ENCODE measurements at places on chromosomes 12 and 14.

GRCh38 chr14:31781578-31781977, 220.4 kb downstream of the NUBPL start:
- DNase-seq, result no peak

DNA sequence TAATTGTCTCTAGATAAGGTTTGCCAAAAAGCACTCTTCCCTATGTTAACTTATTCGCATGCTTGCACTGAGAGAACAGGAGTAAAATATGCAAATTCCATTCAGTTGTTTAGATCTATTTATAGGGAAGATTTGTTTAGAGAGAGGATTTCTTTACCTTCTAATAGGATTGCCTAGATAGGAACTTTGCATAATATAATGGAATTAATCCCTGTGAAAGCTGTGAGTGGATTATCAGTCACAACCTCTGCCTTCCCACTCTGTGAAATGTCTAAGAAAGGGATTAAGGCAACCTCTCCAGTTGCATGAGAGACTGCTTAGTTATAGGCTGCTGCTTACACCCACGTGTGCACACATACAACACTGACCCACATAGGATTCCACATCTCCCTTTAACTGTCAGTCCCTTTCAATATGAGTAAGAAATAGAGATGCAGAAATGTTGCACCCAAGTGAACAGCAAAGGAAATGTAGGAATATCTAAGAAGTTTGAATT, 83.2 kb downstream of the ALG10B start:
- no peak for DNase-seq

- DNase-seq, result no peak
Observed at GRCh38 chr12:132114667-132115066, 29.5 kb downstream of the DDX51 start.

GRCh38 chr14:64645220-64645892, 58.9 kb upstream of the PLEKHG3 start:
- DNase-seq, result peak; percentile 95

DNA sequence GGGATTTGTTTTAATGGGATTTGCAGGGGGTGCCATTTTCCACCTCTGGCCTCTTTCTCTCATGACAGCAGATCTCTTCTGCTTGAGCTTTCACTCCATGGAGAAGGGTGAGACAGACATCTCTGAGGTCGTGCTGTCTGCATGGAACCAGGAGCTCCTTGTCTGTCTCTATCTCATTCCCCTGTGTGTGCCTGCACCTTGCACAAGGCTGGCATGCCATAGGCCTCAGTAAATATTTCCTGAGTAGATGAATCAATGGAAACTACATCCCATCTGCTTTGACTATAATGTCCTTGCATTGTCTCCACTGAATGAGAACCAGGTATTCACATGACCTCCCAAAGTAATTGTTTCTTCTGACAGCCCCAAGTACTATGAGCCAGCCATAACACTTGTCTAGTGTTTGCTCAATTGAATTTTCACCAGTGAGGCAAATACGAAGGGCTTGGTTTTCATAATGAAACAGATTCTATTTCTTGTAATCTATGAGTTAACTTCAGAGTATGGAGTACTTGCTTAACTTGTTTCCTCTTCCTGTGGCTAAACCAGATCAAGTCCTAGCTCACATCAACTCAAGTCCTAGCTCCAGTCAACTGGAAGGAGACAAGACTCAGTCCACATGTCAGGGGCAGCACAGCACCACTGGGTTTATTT, 32.3 kb downstream of the KCNK13 start:
- DNase-seq, result peak; percentile 49

DNA sequence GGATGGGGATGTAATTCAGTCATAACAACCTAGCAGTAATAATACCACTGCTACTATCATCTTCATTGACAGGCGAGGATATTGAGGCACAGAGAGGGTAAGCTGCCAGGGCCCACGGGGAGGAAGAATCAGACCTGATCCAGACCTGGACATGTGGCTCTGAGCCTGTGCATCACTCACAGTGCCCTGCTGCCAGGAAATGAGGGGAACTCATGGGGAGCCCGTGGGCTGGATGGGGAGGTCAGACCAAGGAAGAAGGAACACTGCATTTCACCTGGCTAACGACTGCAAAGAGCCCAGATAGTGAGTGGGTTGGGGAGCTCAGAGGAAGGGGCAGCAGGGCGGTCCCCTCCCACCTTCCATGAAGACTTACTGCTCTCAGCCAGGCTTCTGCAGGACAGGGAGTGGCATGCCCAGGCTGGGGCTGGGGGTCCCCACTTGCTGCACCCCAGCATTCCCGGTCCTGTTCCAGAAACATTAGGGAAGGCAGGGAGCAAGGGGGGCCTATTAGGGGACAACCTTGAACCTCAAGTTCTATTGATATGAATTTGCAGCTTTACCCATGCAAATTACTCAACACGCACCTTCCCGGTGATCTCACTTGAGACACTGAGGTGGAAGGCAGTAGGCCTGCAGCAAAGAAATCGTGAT, 37.7 kb downstream of the CALM1 start:
- no peak for DNase-seq

- no peak for DNase-seq
Observed at GRCh38 chr12:1325666-1326065, 268.7 kb downstream of the FBXL14 start.

- no peak for DNase-seq
Observed at GRCh38 chr12:97385121-97385520, 77.5 kb upstream of the RMST start.

DNA sequence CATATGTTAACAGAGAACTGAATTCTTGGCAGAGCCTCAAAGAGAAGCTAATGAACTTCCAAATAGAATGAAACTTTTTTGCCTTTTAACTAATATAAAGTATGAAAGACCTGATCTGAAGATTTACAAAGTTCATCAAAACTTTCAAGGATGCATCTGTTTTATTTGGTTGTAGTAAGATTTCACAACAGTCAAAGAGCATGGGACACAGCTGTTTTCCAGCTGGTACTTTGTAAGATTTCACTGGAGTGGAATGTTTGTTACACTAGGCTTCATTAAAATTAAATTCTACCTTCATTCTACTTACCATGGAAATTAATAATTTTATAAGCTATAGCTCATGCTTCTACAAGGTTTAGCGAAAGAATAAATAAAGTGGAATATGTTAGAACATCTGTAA, 351.2 kb downstream of the SLC6A15 start:
- DNase-seq, result no peak

- peak; percentile 54 for DNase-seq
Observed at GRCh38 chr12:1810201-1810930, 10.0 kb upstream of the LRTM2 start.

GRCh38 chr12:116977465-116978380, 67.0 kb downstream of the FBXW8 start:
- no peak for DNase-seq

- no peak for DNase-seq
Observed at GRCh38 chr14:57729208-57730187, 136.4 kb downstream of the SLC35F4 start.

DNA sequence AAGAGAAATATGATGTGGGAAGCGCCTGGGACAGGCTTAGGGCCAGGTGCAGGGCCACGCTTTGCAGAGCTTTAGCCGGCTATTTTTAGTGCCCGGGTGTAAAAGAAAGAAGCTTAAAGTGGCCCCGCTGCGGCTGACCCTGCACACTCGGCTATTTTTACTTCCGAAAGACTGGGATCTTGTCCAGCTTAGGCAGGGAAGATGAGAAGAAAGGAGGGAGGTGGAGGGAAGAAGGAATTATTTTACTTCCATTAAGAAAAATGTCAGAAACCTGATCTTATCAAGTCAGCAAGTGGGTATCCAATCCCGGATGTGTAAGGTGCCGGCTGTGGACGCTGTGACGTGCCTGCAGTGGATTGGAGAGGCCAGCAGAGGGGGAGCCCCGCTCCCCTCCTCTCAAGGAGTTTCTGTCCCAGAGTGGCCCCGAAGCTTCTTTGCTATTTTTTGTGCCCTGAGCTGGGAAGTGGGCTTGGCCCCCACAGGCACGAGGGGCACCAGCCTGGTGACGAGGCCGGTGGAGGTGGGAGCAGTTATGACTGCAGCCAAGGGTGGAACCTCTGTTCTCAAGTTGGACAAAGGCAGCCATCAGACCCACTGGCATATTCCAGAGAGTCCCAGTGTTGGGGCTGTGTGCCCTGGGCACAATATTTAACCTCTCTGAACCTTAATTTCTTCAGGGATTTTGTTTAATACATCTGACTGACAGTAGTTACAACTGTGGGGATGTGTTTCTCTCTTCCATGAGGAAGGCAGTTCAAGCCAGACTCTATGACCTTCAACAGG, 97.7 kb downstream of the ESRRB start:
- peak; percentile 11 for DNase-seq

DNA sequence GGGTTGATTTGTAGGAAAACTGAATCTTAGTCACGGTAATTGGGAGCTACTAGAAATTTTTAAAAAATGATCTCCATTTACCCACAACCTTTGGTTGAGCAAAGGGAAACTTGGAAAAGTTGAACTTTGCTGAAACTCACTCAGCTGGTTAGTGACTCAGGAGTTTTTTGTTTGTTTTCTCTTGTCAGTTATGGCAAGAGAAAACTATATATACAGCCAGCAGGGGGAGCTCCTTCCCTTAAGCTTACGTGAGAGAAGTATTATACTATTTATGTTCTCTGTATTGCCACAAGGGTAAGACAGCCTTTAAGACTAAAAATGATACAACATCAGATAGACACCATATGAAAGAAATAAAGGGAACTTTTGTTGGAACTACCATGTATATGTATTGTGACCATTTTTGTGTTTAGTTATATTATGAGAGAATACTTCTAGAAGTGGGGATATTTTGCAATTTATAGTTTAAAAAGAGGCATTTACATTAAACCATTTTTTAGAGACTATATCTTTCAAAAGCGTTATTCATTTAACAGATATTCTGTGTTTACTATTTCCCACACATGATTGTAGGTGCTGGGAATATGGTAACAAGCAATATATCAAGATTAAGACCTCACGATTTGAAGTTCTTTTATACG, 28.1 kb upstream of the TBC1D30 start:
- DNase-seq, result peak; percentile 95

GRCh38 chr12:106226884-106227640, 20.8 kb downstream of the CKAP4 start:
- DNase-seq, result peak; percentile 74
